ENCODE measurements at places on chromosomes 7 and 10. TPM values are rescaled to one million over a fixed set of nuclear protein-coding genes. Genes with fewer than 3 reads are reported as not detected.

- no peak for DNase-seq
These were observed 503.3 kb downstream of the TCERG1L start for GRCh38 chr10:130808243-130808642.

- DNase-seq = no peak
These were observed 1.6 kb downstream of the TRRAP start for GRCh38 chr7:98879979-98880315.

GRCh38 chr7:47231627-47232026 lies 350.3 kb downstream of the TNS3 start:
- DNase-seq = no peak

- DNase-seq = no peak
These were observed 123.8 kb downstream of the SLC25A13 start for GRCh38 chr7:96198047-96198636.

- no peak for DNase-seq
These were observed 1241.7 kb downstream of the TYW1 start for GRCh38 chr7:68238204-68238805.

DNA sequence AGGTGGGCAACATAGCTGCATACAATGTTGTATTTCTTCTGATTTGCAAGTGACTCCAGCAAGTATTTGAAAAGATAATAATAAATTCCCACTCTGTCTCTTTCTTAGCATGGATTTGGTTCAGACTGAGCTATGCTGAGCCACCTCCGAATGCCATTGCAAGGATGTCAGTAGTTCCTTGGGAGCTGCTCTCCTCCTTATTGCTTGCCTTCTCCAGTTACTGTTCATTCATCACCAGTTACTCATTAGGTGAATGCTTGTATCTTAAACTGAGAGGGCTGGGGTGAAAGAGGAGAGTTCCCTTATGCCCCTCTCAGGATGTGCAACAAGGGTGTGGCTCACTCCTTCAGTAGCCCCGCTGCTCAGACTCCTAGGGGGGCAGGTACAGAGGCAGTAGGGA lies 78.4 kb upstream of the PRKAR2B start:
- no peak for DNase-seq

- DNase-seq = no peak
These were observed 8.0 kb downstream of the CDH23 start for GRCh38 chr10:71404503-71405295.

DNA sequence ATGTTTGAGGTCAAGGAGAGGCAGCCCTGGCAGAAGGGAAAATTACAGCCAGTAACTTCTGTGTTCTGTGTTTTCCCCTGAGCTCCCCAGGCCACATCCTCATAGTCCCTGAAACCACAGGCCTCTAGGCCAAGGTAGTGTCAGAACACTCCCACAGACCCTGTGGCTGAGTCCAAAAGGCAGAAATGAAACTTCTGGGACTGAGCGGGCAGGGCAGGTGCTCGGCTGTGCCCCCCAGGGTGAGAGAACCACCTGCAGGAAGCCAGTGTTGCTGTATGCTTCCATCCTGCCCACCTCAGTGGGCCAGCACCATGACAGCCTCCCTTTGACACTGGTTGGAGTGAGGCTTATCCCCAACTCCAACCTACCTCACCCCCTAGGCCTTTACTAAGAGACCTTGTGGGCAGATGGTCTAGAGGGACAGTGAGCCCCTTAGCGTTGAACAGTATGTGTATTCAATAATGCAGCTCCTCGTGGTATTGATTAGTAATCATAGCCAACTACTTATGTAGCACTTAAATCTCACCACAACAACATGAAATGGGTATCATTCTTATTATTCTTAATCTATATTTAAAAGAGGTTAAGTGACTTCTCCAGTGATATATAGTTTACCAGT lies 30.3 kb downstream of the PIK3CG start:
- DNase-seq = no peak

GRCh38 chr10:4532011-4532410 lies 294.0 kb upstream of the AKR1E2 start:
- DNase-seq = no peak

DNA sequence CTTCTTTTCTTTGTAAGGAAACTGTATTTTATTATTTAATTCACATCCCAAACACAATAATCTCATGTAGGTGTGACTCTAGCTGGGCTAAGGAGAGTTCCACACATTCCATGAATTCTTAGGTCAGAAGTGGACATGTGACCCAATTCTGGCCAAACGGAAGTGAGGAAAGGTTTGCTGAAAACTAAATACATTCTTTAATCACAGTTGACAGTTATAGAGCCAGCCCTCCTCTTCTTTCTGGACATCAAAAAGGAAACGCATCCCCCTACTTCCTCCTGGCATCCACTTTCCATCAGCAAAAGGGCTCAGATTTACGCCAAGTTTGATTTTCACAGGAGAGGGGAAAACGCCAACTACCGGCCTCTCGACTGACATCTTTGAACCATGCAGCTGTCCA lies 774.4 kb upstream of the POM121L12 start:
- DNase-seq = no peak

DNA sequence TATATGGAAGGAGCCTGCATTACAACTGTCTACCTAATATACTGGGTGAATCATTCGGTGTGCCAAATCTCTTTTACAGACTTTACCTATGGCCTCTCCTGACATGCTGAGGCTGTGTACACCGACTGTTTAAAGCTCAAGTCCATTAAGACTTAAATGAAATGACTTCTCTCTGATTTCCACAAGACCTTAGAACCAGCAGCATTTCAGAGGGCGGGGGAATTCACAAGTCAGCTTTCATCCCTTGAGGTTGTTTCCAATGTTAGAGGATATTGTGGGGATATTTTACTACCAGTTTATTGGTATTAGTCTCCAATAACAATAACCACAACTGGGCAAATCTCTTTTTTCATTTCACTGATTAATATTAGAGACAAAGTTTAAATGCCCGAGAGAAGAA lies 87.1 kb upstream of the IKZF1 start:
- no peak for DNase-seq

GRCh38 chr7:148944935-148945934 lies 61.1 kb upstream of the EZH2 start:
- no peak for DNase-seq

- no peak for DNase-seq
These were observed 127.0 kb upstream of the PPIF start for GRCh38 chr10:79220307-79220706.

GRCh38 chr10:47141349-47141748 lies 158.6 kb upstream of the GDF10 start:
- DNase-seq = no peak

- DNase-seq = no peak
These were observed 1.0 kb upstream of the CBLL1 start for GRCh38 chr7:107742678-107743566.

DNA sequence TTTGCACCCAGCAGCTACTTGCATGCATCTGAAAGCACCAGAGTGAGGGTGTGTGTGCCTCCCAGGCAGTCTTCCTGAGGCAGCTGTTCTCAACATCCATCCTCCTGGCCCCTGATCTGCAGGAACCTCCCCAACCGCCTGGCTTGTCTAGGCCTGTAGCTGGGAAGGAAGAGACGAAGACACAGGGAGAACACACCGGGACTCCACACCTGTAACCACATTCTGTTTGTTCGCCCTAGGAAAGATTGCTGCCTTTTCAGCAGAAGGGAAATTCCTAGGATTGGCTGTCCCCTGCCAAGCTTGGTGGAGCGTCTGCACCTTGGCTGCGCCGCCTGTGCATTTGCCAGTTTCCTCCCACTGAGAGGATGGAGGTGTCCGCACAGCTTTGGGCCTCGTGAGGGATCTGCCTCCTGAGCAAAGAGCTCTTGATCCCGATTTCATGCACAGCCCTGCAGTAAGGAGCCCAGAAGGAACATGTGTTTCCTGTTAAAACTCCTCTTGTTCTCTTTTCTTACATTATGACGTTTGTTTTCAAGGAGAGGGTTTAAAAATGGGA lies 154.6 kb downstream of the TPST1 start:
- no peak for DNase-seq

The NAT16 gene
- not detected for total RNA-seq

The TMEM130 gene
- total RNA-seq = 1.1 TPM

The TCERG1L gene
- total RNA-seq = not detected

The PRTFDC1 gene
- 5.6 TPM for total RNA-seq

The MYH16 gene
- not detected for total RNA-seq

The TSPAN13 gene
- 5.1 TPM for total RNA-seq

The ZP3 gene
- total RNA-seq = 3.4 TPM

The CYP3A7 gene
- 0.82 TPM for total RNA-seq

The ATOH7 gene
- total RNA-seq = not detected
